ENCODE measurements at places on chromosomes 5 and 9.

GRCh38 chr5:90050103-90050502, 359.5 kb downstream of the CETN3 start:
- DNase-seq: no peak

DNA sequence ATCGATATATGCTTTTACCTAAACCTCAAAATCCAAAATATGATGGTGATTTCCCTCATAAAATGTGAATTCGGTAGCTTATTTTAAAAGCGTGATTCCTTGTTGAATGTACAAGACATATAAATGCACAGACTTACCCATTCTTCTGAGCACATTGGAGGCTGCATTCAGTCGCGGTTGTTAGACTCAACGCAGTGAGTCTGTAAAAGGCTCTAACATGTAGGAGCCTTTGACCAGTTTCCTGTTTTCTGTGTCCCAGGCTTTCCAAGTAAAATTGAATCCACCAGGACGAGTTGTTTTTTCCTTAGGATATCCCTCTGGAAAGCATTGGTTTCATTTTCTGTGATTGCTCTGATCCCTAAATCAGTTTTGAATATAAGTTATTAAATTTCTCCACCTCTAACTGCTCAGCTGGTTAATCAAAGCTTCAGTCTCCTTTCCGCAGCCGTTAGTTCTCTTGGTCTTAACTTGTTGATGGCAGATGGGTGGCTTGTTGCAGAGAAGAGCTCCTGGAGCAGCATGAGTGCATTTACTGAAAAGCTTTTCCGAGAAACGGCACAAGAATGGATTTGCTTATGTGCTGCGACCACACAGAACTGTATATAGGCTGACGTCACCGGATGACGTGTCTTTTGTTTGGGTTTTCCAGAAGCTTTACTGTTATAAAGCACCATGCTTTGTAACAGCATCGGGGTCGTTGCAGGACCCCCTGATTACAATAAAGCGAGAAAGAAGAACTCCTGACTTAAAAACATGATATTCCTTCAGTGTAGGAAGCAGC, at the start of gene LRRTM2:
LRRTM2 (minus strand) TSS at position 565 of the 781 bp plus-strand sequence; CDS start at position 141, 424 bp downstream.
- no peak for DNase-seq

GRCh38 chr5:6088706-6089105, 289.6 kb downstream of the MED10 start:
- no peak for DNase-seq

DNA sequence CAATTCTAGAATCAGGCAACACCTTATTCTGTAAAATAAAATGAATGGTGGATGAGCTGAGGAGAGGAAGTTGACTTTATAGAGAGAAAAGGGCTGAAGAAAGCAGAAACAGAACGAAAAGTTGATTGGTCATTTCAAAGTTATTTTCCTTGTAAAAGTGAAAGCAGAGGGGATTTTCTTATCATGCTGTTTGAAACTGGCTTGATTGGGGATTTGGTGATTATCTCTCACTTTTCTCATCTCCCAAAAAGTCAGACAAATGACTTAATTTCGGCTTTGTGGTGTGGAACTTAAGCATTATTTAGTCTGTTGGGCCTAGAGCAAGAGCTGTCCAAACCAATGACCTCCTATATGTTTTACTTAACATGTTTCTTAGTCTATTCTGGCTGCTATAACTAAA, 60.5 kb upstream of the ITGA2 start:
- DNase-seq: no peak

DNA sequence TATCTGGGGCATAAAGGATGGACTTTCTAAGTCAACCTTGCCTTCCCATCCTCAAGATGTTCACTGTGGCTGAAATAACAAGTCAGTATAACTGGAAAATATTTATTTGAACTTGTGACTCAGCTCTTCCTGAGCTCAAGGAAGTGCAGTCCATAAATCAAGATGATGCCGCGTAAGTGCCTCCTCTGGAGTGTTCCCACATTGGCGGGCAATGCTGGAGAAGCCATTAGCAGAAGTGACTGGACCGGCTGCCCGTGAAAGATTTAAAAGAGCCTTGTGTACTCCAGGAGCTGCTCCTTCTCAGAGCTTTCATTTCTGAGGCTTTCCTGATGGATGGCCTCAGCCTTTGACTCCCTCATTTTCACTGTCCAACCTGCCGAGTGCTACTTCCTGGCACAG, 17.4 kb downstream of the TMOD1 start:
- no peak for DNase-seq

- no peak for DNase-seq
These were observed 23.5 kb downstream of the KLF9 start for GRCh38 chr9:70390933-70391341.

DNA sequence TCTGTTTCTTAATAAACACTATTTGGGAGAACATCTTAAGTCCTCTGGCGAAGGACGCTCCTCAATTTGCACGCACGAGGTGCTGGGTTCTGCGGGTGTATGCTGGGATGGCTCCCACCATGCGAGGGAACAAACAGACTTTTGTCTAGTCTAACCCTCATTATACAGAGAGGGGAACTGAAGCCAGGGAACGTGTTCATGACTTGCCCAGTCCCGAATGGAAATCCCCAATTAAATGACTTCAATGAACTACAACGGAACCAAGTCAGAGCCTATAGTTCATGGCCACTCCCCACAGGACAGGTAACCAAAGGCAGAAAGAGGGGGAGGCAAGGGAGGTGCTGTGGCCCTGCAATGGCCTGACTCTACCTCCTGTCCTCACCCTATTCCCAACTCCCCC, 9.3 kb downstream of the TLE1 start:
- no peak for DNase-seq
